ENCODE measurements at places on chromosomes 4 and X.
A peak's percentile ranks its signal among the peaks of the same experiment; 100 is the strongest.

GRCh38 chr4:137651128-137651527 lies 118.8 kb upstream of the PCDH18 start:
- DNase-seq, result no peak

- DNase-seq, result no peak
Observed at GRCh38 chr4:68129793-68130192, at the start of gene TMPRSS11F. Gene TMPRSS11F (minus strand): TSS chr4:68129869. CDS start chr4:68129820, 49 bp downstream.

DNA sequence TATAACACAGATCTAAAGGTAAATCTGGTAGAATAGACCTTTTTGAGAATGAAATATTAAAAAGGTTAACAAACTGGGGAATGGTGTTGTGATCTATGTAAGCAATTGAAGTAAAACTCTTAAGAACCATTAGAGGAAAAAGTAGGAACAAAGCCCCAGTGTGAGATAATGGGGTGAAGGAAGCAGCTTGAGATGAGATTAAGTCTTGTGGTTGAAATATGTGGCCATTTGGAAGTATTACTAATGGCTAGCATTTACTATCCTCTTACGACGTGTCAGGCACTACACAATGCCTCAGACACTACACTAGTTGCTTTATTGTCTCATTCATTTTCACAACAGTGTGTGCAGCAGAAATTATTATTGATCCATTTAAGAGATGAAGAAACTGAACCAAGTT lies 25.9 kb upstream of the NDNF start:
- no peak for DNase-seq

DNA sequence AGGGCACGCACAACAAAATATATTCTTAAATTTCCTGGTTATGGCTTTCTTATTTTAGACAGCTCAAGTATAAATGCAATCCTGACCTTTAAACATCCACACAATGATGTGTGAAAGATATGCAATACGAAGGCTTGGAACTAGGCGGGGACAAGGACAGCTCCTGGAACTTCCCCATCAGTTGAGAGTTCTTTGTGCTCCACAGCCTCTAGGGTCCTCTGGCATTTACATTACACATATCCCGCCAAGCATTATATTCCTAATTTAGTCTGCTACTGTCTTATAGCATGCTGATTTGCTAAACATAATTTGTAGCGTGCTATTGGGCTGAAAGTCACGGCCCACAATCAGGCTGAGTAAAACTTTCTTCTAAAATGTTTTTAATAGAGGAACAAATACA lies 74.4 kb downstream of the FTHL17 start:
- DNase-seq, result no peak

DNA sequence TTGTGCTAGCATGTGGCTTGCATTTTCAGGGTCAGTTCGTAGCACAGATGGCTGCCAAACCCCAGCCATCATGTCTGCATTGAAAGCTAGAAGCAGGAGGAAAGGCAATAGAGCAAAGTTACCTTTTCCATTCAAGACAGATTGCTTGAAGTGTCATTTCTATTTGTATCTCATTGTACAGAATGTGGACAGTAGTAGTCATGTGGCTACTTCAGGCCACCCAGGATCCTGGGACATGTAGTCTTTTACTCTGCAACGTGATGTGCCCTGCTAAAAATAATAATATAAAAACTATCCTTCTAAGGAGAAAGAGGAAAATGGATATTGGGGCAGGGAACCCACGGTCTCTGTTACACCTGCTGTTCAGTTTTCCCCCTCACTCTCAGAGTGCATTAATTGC lies 118.4 kb downstream of the RAPGEF2 start:
- no peak for DNase-seq

DNA sequence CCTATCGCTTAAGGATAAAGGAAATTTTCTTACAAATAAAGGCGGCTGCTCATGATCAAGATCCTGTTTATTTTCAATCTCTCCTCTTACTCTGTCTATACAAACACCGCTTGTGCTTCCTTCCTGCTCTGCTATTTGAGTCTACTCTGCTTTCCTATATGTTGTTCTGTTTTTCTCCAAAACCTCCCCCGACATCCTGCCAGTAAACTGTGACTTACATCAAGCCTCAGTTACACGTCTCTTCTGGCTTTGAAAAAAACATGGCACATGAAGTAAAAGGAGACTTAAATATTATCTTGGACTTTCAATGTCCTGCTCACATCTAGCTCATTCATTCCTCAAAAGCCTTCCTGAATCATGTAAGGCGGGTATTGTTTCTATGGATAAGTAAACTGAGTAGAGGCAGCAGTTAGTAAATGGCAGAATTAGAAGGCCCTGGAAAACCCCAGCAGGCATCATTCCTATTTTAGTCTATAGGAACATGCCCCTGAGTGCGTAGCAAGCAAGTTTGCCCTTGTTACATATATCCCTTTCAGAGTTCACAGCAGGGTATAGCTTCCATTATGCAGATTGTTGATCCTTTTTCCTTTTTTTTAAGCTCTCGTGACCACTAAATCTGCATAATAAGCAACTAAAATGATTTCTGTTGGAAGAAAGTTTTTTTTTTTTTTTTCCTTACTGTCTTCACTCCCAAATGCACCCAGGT lies 280.1 kb downstream of the RAPGEF2 start:
- no peak for DNase-seq

GRCh38 chrX:23628131-23628530 lies 39.2 kb upstream of the PRDX4 start:
- no peak for DNase-seq

GRCh38 chrX:9535101-9535500 lies 70.2 kb downstream of the TBL1X start:
- no peak for DNase-seq

DNA sequence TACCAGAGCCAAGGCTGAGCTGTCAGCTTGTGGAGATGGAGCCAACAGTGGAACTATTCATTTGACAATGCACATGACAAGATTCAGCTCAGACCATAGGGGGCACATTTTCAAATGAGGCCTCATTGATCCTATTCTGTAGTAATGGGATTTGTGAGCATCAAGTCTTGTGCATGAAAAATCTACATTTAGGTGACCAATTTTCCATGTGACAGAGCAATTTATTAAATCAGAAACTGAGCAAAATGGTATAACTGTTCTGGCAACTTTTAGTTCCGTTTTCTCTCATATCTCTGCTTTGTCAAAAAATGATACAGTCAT lies 108.5 kb upstream of the PCDH18 start:
- DNase-seq, result no peak

DNA sequence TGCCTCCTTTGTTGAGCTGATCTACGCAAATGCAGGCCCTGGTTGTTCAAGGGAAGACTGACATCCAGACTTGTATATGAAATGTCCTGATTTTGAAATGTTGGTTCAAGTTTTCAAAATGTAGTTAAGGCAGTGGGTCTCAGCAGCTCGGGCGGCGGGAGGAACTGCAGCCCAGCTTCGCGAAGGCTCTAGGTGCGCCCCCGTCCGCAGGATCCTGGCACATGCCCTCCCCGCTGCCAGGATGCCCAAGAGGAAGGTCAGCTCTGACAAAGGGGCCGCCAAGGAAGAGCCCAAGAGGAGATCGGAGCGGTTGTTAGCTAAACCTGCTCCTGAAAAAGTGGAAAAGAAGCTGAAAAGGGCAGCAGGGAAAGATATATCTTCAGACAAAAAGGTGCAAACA lies 1310.1 kb downstream of the ADGRL3 start:
- DNase-seq, result no peak

GRCh38 chr4:37803348-37803973 lies 23.0 kb upstream of the PGM2 start:
- peak; percentile 38 for DNase-seq

DNA sequence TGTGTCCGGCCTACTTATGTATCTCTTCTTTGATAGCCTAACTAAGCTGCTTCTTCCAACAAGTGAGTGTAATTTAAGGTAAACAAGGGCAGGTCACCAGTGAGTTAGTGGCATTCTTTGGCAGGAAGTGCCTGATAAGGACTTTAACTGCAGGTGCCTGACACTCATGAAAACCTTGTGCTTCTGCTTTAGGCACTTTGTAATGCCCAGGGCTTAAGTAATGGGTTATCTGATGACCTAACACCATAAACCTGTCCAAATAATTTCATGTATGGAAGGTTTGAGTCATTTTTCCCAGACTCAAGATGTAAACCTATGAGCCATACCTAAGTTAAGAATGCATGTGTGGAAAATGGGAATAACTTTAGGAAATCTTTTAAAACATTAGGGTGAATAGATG lies 43.0 kb downstream of the BCOR start:
- DNase-seq, result no peak

DNA sequence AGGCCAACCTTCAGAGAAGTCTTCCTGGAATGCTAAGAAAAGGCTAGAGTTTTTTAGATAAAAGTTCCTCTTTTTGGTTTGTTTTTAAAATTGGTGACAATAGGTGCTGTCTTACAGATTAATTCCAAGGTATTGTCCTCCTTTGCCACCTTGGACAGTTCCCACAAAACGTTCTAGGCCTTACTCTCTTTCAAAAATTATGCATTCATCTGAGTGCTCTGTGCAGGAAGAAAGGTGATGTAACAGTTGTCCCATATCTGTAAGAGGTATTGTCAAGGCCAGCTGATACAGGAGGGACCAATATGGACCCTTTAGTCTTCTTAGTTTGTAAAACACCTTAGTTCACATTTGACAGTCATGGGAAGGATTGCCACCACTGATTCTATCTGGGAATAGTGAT lies 15.9 kb upstream of the CXCL5 start:
- DNase-seq, result no peak

- DNase-seq, result no peak
Observed at GRCh38 chrX:15546745-15547144, 46.1 kb downstream of the BMX start.

- DNase-seq, result no peak
Observed at GRCh38 chr4:93710101-93710846, 118.3 kb upstream of the ATOH1 start.

- DNase-seq, result no peak
Observed at GRCh38 chr4:172188248-172188988, 375.2 kb downstream of the GALNTL6 start.

DNA sequence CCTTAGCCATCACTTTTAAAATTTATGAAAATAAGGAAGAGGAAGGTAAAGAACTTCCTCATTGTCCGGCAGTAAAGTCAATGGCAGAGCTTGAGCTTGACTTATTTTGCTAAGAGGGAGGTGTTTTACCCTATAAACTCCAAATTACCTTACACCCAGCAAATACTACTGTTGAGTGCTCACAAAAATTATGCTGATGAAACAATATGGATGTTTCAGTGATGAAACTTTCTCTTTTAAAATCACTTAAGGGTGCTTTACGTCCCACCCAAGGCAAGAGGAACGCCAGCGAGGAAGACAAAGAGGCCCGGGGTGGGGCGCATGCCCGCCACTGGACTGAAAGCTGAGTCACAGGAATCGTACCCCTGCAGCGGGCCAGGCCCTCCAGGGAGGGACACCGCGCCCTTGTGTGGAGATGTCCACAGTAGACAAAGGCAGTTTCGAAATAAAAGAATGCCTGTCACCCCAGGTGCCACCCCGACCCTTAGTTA lies 560 bp upstream of the TMSB4X start:
- no peak for DNase-seq

All from renal pelvis (tissue), 12 donors.